ENCODE measurements at places on chromosomes 16 and 17.

DNA sequence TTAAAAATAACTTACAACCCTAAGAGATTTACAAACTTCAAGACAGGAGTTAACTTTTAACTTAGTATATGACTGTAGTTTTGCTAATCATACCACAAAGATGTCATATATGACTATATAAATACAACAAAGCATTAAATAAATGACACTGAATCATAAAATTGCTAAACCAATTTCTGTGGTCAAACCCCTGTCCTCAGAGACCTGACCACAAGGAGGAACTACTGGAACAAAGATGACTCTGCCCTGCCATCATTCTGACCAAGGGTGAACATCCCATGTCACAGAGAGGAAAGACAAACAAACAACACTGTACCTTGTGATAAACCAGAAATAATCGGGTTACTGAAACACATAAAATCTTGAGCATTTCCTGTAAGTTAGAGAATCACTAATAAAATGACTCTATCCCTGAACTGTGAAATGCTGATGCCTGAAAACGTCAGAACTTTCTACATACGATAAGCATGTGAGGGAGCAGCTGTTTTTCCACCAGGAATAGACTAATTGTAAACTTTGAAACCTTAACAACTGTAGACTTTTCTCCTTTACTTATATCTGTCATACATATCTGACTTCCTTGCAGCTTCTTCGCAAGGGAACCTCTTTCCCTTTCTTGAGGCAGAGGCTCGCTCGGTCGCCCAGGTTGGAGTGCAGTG, 47.9 kb downstream of the WDR59 start:
- DNase-seq: peak; percentile 30

GRCh38 chr17:39194089-39194984, 3.1 kb downstream of the CACNB1 start:
- DNase-seq: no peak

DNA sequence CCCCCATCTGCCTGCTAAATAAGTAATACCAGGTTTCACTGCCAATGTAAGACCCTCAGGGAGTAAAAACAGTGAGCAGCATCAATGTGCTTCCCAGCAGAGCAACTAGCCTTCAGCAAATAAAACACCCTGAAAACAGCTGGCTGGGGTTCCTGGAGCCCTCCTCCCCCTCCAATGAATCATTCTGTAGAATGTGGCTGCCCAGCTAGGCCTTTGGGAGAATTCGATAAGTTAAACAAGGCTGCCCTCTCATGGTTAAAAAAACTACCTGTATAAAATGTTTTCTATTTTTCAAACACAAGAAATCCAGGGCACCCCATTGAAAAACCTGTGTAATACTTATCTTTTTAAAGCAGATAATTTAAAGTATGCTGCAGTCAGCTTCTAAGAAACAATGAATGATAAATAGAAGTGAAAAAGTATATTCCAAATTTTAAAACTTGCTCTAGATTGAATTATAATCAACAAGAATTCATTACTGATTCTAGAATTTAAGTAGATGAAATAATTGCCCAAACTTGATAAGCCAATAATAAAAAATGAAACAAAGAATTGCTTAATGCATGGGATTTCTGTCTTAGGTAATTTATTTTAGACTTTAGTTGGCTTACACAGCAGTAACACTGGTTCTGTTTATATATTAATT, 9.4 kb upstream of the TOM1L1 start:
- no peak for DNase-seq

GRCh38 chr16:88508868-88509748, 56.0 kb downstream of the ZFPM1 start:
- DNase-seq: no peak

DNA sequence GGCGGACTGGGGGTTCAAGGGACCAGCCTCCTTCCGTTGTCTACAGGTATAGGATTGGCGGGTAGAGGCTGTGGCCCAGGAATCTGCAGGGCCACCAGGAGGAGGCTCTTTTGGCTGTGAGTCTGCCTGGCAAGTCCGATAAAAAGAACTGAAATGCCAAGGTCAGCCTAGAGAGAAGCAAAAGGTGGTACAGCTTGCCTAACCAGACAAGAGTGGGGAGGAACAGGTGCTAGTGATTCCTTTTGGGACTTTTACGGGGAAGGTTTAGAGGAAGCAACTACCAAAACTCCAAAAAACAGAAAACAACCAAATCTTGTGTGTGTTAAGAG, 5.6 kb upstream of the EVPL start:
- no peak for DNase-seq

DNA sequence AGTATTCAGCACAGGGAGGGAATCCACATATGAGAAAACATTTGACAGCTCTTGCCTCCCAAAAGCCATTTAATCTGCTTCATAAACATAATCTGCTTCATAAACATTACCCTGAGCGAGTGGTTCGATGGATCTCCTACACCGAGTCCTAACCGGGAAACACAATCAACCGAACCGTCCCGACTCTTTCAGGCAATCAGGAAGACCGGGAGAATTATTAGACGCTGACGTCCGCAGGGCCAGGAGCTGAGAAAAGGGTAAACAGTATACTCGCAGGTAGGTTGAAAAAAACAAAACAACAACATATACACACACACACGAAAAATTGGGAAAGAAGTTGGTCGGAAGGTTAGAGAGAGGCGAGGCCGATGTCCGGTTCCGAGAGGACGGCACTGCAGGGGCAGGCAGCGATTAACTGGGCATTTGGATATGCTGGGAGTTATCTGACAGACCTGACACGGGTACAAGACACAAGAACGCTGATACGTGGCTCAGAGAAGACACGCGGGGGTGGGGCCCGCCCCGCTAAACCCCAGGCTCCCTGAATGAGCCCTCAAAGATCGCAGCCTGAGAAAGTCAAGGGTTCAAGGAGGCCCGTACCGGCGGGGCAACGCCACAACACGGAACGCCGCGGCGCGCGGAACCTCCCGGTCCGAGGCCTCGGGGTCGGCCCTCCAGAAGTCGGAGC, 585 bp downstream of the AP1G1 start:
- no peak for DNase-seq

GRCh38 chr17:60540460-60540859, 14.4 kb upstream of the APPBP2 start:
- no peak for DNase-seq

DNA sequence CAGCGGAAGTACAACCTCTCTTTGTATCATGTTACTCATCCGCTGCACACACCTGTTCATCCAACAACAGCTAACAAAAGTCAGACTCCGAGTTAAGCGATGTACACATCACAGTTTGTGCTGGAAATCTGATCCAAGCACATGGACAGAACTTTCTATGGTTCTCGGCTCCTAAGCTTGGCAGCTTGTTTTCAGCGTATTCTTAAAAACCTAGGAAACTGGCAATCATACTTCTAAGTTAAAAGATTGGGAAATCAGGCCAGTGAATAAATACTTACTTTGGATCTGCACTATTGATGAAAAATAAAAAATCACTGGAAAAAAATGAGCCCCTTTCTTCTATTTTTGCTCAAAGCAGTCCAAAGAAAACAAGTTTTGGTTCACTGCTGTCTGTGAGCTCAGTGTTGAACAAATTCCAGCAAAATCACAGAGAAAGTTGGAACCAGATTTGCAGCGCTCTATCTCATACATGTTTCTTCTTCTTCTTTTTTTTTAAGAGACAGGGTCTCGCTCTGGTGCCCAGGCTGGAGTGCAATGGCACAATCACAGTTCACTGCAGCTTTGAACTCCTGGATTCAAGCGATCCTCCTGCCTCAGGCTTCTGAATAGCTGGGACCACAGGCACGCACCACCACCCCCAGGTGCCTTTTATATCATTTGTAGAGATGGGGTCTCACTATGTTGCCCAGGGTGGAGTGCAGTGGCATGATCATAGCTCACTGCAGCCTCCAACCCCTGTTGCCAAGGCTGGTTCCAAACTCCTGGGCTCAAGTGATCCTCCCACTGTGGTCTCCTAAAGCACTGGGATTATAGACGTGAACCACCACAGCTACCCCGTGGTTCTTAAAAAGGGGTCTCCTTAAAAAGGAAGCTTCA, 71.6 kb upstream of the CREBBP start:
- DNase-seq: no peak

DNA sequence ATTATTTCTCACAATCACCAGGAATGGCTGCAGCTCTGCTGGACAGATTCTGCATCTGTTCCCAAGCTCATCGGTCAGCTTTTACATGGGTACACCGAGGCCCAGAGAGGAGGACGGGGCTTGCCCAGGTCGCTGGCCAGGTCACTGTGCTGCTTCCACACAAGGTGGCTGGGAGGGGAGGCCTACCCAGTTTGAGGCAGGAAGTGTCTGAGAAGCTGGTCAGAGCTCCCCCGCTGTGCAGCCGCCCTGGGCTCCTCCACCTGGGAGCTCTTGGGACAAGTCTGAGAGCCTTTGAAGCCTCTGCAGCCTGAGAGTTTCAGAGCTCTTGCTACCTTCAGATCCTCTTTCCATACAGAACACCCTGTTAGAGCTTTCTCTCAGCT, 143.3 kb downstream of the CLEC16A start:
- DNase-seq: no peak

DNA sequence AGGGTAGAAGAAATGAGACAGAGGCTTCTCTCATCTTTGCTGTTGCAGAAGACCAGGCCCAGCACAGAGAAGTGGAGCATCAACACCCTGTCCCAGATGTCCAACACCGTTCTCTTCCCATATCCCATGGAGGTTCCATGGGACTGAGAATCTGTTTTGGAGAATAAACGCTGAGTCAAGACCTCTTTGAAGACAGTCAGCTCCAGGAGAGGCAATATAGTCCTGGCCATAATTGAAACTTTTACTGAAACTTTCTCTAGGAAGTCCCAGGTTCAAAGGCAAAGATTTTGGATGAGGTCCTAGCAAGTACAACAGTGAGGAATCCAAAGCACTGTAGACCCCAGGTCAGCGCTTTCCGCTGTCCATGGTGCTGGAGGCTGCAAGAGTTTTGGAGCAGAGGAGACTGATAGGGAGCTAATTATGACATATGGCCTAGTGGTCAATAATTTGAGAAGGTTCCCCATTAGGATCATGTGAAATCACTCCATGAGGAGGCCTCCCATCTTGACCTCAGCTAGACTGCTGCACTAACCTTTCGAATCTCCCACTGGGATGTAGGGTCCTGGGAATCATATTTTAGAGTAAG, 36.0 kb downstream of the OSBPL7 start:
- DNase-seq: no peak

DNA sequence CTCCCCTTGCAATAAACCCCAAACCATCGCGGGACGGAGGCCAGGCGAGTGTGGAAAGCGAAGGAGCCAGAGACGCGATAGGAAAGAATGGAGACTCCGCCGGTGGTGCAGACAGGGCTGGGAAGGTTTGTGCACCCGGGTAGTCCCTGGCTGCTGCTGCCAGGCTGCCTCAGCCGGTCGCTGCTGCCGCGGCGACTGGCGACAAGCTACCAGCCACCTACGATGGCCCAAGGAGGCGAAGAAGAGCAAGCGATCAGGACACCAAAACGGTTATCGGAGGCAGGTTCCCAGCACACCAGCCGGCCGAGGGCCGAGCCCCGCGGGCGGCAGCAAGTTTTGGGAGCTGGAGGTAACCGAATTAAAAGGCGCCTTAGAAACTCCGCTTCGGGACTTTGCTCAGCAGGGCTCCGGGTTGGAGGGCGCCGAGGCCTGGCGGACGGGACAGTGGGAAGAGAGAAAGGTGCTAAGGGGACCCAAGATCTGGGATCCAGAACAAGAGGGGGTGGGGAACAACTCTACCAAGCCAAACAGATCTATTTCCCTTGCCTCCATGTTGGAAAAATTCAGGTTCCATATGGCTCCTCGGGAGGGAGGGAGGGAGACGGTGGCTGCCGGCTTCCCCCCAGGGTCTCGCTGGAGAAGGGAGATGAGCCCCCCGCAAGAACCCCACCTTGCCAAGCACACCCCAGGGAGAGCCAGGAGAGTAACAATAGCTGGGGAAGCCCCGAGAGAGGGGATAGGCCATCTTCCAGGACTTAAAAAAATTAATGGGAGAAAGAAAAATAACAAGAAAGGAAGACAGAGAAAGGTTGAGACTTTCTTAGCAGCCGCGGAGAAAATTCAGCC, 9.7 kb upstream of the HOXB2 start:
- no peak for DNase-seq

- DNase-seq: no peak
These were observed 87.5 kb upstream of the HLF start for GRCh38 chr17:55177159-55177854.

DNA sequence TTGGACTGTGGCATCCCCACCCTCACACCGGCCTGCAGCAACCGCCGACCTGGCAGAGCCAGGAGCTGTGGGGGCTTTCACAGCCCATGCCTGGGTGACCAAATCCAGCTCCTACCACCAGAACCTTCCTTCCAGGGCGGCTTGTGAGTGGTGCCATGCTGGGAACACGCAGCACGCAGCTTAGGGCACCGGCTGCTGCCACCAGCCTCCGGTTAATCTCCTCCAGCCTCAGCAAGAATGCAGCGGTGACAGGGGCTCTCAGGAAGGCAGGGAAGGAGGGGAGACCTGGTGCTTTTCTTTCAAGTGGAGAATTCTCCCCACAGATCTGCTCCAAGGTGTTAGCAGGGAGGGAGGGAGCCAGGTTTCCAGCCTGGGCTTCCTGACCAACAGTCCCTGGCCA, 32.3 kb upstream of the ANKRD40CL start:
- DNase-seq: no peak

- no peak for DNase-seq
These were observed 71.9 kb downstream of the ENGASE start for GRCh38 chr17:79146562-79146961.

DNA sequence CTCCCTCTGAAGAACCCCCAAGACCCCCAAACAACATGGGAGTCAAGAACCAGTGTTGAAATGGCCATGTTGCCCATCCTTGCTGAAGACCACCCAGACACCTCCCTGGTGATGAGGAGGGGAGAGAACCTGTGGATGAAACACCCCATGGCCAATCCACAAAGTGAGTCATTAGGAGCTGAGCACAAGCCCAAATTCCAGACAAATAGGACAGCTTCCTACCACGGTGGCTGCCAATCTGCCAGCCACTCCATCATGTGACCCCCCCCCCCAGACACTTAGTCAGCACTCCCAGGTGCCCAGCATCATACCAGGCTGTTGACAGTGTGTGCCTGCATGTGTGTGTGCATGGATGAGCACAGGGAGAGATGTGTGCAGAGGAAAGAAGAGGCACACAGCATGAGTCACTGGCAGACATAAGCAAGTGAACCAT, 26.4 kb upstream of the RPL38 start:
- DNase-seq: no peak

- DNase-seq: no peak
These were observed 50.2 kb downstream of the NKD1 start for GRCh38 chr16:50598256-50598894.
